Activated CD4-positive, alpha-beta T cell treated with anti-CD3 and anti-CD28 coated beads, Interleukin-2, amount 50 U/mL, for 16 hours (primary cell): ENCODE measurements at places on chromosomes 4 and X.

- no peak for DNase-seq
Observed at GRCh38 chr4:131347816-131348215, 1801.3 kb upstream of the PCDH10 start.

GRCh38 chr4:23384741-23385140 is 505.1 kb downstream of the PPARGC1A start:
- DNase-seq, result no peak

GRCh38 chrX:69546417-69546816 is 42.3 kb downstream of the NALF2 start:
- no peak for DNase-seq

- DNase-seq, result no peak
Observed at GRCh38 chr4:23058165-23058776, 365.5 kb downstream of the GBA3 start.

DNA sequence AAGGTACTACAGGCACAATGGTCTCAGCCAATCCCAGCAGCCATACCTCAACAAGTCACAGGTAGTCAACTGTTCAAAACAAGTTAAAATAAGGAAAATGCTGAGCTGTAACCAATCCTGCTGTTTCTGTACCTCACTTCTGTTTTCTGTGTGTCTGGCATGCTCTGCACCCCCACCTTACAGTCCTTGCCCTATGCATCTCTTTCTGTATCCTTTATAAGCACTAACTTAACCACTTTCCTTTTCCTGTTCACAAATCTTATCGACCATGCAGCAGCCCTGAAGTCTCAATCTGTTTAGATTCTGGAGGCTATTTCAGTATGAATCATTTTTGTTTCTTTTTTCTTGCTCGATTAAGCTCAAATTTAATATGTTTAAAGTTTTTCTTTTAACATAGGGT is 12.5 kb upstream of the FAM13A start:
- DNase-seq, result no peak

GRCh38 chr4:10371869-10372471 is 85.3 kb downstream of the ZNF518B start:
- DNase-seq, result no peak

- DNase-seq, result no peak
Observed at GRCh38 chr4:8900588-8900987, 28.9 kb upstream of the HMX1 start.

GRCh38 chrX:21738950-21739287 is 19.0 kb downstream of the SMPX start:
- no peak for DNase-seq

DNA sequence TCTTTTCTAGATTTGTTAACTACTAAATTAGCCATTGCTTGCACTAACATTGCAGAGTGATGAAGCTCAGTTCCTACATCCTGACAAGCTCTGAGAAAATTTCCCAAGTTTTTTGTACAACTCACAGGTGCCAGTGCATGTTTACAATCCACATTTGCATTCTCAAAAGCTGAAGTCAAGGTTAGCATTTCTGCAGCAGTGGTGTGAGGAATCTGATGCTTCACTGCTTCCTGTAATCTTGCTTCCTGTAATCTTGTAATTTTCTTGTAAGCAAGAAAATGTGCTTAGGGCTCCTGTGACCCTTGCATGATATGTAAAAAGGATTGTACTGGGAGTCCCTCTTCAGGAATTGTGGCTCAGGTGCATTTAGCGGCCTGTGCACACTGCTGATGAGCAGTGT is 207.4 kb upstream of the CXCL13 start:
- DNase-seq, result no peak

GRCh38 chr4:74738464-74739143 is 55.7 kb downstream of the BTC start:
- DNase-seq, result no peak

DNA sequence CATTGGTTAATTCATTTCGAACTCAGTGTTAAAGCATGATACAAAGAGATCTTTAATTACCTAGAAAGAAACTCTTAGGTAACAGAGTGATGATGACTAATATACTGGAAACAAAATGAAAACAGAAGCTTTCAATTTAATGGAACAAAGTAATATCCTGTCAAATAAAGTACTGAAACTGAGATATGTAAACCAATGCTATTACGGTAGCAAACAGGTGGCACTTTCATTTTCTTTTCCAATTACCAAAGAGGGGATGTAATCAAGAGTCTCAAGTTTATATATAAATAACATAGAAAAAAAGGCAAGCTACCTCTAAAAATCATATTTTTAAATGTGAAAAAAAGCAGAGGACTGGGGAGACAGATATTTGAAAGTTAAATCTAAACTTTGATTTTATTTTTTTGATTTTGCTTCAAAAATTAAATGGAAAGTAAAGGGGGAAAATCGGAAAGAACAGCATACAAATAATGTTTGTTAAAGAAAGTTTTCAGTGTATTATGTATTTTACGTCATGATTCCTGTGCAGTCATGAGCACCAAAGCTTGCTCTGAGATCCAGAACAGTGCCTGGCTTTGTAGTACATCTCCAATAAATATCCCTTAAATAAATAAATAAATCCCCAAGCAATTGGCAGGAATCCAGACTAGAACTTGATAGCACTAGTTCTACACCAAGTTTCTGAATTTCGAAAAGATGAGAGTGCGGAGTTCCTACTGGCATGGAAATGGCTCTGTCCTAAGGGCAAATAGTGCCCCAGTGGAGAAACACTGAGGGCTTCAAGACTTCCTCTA is 25.0 kb upstream of the RAPGEF2 start:
- DNase-seq, result peak; percentile 70

GRCh38 chrX:47499293-47499692 is 16.3 kb upstream of the ZNF41 start:
- DNase-seq, result no peak

DNA sequence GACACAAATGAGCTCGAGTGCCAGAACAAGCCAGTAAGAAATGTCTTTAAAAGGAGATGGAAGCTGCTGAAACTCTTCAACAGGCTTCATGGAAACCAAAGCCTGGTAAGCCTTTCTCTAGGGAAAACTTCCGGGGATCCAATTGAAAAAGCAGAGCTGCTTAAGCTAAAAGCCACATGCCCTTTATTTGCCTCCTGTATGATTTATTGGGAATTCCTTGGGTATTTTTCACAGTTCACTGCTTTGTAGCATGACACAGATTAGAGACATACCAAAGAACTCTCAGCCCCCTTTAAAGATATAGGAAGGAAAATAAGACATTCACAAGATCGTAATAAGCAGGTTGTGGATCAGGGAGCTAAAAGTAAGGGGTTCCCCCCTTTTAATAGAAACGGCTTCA is 6.5 kb upstream of the ARHGAP6 start:
- no peak for DNase-seq

GRCh38 chr4:22667332-22667940 is 25.3 kb upstream of the GBA3 start:
- DNase-seq, result no peak

GRCh38 chr4:915041-915474 is 17.1 kb downstream of the GAK start:
- DNase-seq, result no peak

DNA sequence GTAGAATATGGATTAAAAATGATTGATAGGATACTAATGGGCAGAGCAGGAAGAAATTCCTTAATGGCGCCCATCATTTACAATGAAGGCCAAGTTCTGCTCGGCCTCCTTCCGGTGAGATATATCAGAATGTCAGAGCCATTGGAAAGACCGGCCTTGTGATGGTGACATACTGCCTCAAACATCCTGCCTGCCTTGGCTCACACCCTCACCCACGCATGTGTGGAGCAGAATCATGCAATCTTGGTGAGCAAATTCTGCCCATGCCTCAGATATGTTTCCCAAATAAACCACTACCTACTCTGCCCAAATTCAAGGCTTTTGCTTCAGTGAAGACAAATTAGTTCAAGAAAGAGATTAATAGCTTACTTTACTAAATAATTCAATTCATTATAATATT is 163.3 kb downstream of the MID1 start:
- DNase-seq, result no peak
